ENCODE measurements at places on chromosomes 4 and X. TPM values are rescaled to one million over a fixed set of nuclear protein-coding genes. Genes with fewer than 3 reads are reported as not detected.
A peak's percentile ranks its signal among the peaks of the same experiment; 100 is the strongest.

RASSF6 gene
- total RNA-seq, result 0.27 TPM

KDM6A gene
- 52.0 TPM for total RNA-seq

RAB39B gene
- total RNA-seq, result 6.9 TPM

APELA gene
- 25.1 TPM for total RNA-seq

GRCh38 chr4:114752391-114753165 is 154.0 kb downstream of the UGT8 start:
- H3K4me1 ChIP-seq, result peaks cover 6% of the 10 kb centered on the region
- no peaks in the 10 kb centered on the region for H3K36me3 ChIP-seq
- H3K27ac ChIP-seq, result no peak overlapping the region
- no peaks in the 10 kb centered on the region for H3K27me3 ChIP-seq
- no peak for DNase-seq
- H3K4me3 ChIP-seq, result no peak overlapping the region

- peaks cover 3% of the 10 kb centered on the region for H3K27me3 ChIP-seq
- H3K36me3 ChIP-seq, result no peaks in the 10 kb centered on the region
- peak; percentile 59 for DNase-seq
- no peak overlapping the region for H3K27ac ChIP-seq
These were observed 1.5 kb upstream of the PAPSS1 start for GRCh38 chr4:107721436-107722100.

DNA sequence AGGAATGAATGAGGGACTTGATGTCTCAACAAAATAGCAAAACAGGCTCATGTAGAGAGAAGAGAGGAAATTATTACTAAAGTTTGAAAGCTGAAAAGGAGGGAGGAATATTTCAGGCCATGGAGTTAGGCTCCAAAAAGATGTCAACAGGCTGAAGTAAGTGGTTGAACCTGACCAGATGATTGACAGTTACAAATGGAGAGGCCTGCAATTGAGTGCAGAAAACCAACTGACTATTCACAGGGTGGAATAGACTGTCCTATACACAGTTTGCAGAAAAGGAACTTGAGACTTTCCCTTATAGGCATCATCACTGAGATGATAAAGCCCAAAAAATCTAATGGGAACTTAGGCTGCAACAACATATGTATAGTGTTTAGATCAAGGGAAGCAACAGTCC is 233.3 kb downstream of the AR start:
- no peaks in the 10 kb centered on the region for H3K4me1 ChIP-seq
- no peak overlapping the region for H3K27ac ChIP-seq
- peaks cover 2% of the 10 kb centered on the region for H3K27me3 ChIP-seq
- DNase-seq, result no peak

DNA sequence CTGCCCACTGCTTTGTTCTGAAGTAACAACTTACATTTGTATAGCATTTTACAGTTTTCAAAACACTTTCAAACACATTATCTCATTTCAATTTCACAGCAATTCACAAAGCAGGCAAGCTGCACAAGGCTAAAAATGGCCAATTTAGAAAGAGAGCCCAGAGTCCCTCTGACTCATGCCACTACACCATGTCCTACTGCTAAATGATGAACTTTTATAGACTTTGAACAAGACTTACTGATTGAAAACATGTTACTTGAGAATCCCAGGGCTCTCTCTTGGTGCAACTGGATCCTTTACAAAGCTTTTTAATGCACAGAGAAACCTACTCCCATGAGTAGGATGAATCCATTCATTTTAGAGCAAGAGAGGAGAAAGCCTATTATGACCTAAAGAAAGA is 5.8 kb upstream of the G3BP2 start:
- H3K27me3 ChIP-seq, result no peaks in the 10 kb centered on the region
- H3K36me3 ChIP-seq, result peaks cover 8% of the 10 kb centered on the region
- H3K4me3 ChIP-seq, result no peak overlapping the region
- DNase-seq, result no peak
- H3K4me1 ChIP-seq, result peaks cover 25% of the 10 kb centered on the region
- peak overlapping the region; percentile 74 for H3K27ac ChIP-seq

DNA sequence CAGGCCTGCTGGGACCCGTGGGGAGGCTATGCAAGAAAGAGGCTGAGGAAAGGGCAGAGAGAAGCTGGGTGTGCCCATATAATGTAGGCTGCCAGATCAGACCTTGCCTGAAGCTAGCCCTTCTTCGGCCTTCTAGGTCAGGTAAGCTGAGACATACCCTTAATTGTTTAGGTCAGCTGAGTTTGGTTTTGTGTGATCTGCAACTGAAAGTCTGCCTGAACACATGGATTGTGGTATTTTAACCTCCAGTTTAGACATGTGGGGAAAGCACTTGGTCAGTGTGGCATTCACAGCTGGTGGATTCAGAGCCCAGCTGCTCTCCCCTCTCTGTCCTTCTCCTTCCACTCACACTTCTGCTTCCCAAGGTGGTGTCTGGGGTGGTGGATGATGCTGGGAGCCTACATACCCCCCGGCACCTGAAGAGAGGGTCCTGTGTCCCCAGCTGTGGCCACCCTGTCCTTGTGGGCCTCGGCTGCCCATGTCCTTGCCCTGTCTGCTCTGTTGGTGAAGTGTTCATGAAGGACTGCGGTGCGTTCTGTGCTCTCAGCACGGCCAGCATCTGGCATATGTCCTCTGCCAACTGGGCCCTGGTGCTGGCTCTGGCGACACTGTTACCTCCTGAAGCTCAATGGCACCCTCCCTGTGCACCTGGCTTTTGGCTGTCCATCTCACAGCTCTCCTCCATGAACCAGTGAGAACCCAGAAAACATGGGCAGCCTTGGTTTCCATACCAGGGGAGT is 82.1 kb downstream of the NAT8L start:
- H3K4me1 ChIP-seq, result peaks cover 14% of the 10 kb centered on the region
- peaks cover 98% of the 10 kb centered on the region for H3K27me3 ChIP-seq
- H3K27ac ChIP-seq, result no peak overlapping the region
- no peaks in the 10 kb centered on the region for H3K36me3 ChIP-seq

DNA sequence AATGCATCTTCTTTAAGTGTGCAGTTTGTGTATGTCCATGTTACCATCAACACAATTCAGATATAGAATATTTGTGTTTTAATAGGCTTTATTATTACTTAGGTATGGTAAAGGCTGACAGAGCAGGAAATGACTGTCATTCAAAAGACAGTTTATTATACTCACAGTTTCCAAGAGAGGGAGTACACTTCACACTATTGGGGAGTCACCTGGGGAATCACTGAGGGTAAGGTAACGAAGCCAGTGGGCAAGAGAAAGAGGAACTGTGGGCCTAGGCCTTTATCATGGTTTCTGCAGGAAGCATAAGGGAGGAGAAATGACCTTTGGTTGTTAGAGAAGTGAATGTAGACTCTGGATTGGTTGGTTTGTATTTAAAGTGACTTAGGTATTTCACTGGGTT is 235.1 kb upstream of the HCCS start:
- H3K4me3 ChIP-seq, result no peak overlapping the region
- no peak for DNase-seq
- no peaks in the 10 kb centered on the region for H3K4me1 ChIP-seq
- no peaks in the 10 kb centered on the region for H3K36me3 ChIP-seq
- no peaks in the 10 kb centered on the region for H3K27me3 ChIP-seq
- H3K27ac ChIP-seq, result no peak overlapping the region

GRCh38 chrX:22396408-22396807 is 123.7 kb downstream of the CBLL2 start:
- H3K27me3 ChIP-seq, result no peaks in the 10 kb centered on the region
- no peaks in the 10 kb centered on the region for H3K36me3 ChIP-seq
- H3K27ac ChIP-seq, result no peak overlapping the region
- no peaks in the 10 kb centered on the region for H3K4me1 ChIP-seq

DNA sequence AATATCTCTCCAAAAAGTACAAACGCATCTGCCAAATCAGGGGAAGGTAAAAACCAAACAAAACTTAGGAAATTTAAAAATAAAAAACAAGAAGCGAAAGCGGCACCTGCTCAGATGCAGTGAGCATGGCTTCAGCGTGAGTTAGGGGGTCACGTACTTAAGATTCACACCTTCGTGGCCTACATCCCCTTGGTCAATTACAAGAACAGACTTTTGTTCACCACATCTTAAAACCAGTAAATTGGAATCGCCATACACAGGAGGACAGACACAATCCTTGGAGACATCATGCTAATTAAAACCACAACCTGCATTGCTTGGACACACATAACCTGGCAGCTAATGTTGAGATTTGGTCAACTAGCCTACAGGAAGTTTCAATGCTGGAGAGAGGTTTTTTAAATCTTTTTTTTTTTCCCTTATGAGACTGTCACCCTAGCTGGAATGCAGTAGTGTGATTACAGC is 12.5 kb upstream of the SEL1L3 start:
- no peak overlapping the region for H3K27ac ChIP-seq
- no peak for DNase-seq
- no peaks in the 10 kb centered on the region for H3K36me3 ChIP-seq
- H3K4me3 ChIP-seq, result no peak overlapping the region
- peaks cover 2% of the 10 kb centered on the region for H3K27me3 ChIP-seq

DNA sequence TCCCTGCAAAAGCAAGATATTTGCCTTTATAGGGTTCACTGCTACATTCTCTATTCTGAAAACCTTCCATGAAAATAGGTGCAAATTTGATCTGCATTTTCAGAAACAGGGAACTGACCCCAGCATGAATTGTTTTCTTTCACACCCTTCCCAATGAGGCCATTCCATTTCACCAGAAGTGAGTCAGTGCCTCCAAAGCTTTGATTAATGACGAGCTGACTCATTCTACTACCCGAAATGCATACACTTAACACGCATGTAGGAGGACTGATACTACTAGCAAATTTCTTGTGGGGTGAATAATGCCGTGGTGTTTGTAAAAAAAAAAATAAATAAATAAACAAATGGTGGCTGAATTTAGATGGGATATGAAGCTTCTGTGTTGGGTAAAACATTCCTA is 146.9 kb upstream of the FGF13 start:
- H3K36me3 ChIP-seq, result no peaks in the 10 kb centered on the region
- H3K4me3 ChIP-seq, result no peak overlapping the region
- no peak for DNase-seq

DNA sequence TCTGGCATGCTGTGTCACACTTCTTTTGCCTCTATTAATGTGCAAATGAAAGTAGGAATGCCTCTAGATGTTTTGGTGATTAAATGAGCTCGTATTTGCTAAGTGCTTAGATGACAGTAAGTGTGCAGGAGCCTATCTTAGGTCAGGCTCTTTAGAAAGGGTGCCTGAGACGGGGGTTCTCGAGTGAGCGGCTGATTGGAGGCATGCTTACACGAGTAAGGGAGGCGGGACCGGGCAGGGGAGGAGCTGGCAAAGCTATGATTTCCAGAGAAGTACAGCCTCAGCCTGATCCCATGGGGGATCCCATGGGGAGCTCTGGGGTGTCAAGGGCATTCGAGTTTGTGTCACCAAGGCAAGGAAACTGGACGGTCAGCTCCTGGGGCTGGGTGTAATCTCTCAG is 44.8 kb downstream of the CLDN34 start:
- H3K36me3 ChIP-seq, result peaks cover 2% of the 10 kb centered on the region
- peak overlapping the region; percentile 95 for H3K27ac ChIP-seq
- peaks cover 4% of the 10 kb centered on the region for H3K27me3 ChIP-seq
- H3K4me1 ChIP-seq, result peaks cover 53% of the 10 kb centered on the region

- no peaks in the 10 kb centered on the region for H3K36me3 ChIP-seq
- DNase-seq, result no peak
- no peaks in the 10 kb centered on the region for H3K27me3 ChIP-seq
- no peak overlapping the region for H3K4me3 ChIP-seq
- peaks cover 38% of the 10 kb centered on the region for H3K4me1 ChIP-seq
These were observed 59.3 kb upstream of the NDP start for GRCh38 chrX:44032479-44032878.

- DNase-seq, result no peak
- peaks cover 10% of the 10 kb centered on the region for H3K4me1 ChIP-seq
- H3K4me3 ChIP-seq, result no peak overlapping the region
These were observed 32.5 kb downstream of the MAOA start for GRCh38 chrX:43688586-43688985.

GRCh38 chr4:13036841-13037240 is 447.3 kb downstream of the RAB28 start:
- no peak overlapping the region for H3K4me3 ChIP-seq
- peaks cover 3% of the 10 kb centered on the region for H3K4me1 ChIP-seq
- H3K36me3 ChIP-seq, result no peaks in the 10 kb centered on the region
- no peak for DNase-seq
- H3K27ac ChIP-seq, result no peak overlapping the region
- no peaks in the 10 kb centered on the region for H3K27me3 ChIP-seq

DNA sequence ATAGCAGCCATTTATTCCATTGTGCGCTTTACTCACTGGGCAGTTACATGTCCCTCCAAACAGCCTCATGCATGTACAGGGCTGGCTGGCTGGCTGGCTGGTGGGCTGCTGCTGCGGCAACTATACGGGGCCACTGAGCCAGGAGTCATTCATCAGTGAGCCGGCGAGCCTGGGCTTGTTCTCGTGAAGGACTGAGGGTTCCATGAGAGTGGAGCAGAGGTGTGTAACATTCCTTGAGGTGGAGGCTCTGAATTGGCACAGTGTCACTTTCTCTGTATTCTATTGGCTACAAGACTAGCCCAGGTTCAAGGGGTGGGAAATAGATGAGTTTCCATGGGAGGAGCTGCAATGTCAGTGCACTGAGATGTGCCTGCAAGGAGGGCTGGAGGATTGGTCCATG is 89.1 kb downstream of the ARHGAP10 start:
- H3K4me3 ChIP-seq, result no peak overlapping the region
- H3K4me1 ChIP-seq, result no peaks in the 10 kb centered on the region
- H3K36me3 ChIP-seq, result no peaks in the 10 kb centered on the region
- H3K27ac ChIP-seq, result 0 out of 2 replicates have a peak overlapping the region, but pooled peaks have one; percentile 64
- no peak for DNase-seq

DNA sequence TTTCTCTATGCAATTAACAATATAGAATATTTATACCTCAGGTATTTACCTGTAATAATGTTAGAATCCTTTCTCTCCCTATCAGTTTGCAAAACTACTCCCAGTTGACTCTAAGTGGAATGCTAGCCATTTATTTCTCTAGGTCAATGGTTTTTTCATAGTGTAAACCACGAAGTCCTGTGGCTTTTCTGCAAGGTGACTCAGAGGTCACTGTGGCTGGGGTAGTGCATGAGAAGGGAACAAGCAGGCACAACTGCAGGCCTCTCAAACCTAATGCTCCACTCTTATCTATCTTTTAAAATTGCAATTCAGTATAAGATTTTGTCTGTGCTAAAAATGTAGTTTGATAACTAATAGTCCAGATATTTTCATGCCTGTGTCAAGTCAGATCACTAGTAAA is 159.4 kb downstream of the ANTXR2 start:
- H3K4me1 ChIP-seq, result 0 out of 2 replicates have a peak, but pooled peaks cover 3% of the 10 kb centered on the region
- H3K4me3 ChIP-seq, result no peak overlapping the region
- H3K36me3 ChIP-seq, result no peaks in the 10 kb centered on the region
- H3K27me3 ChIP-seq, result no peaks in the 10 kb centered on the region

DNA sequence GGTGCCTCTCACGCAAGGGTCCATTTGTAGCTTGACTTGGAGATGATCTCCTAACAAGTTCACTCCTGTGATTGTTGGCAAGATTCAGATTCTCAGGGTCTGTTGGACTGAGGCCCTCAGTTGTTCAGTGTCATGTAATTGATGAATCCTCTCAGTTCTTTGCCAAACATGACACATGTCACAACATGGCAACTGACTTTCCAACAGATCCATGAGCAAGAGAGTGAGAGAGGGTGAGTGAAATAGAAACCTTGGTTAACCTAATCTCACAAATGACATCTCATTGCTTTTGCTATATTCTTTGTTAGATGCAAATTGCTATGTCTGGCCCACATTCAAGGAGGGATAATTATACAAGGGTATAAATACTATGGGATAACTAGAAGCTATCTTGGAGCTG is 231.0 kb upstream of the PCDH10 start:
- H3K36me3 ChIP-seq, result no peaks in the 10 kb centered on the region
- H3K27ac ChIP-seq, result no peak overlapping the region
- no peaks in the 10 kb centered on the region for H3K4me1 ChIP-seq
- no peaks in the 10 kb centered on the region for H3K27me3 ChIP-seq

- H3K4me1 ChIP-seq, result peaks cover 46% of the 10 kb centered on the region
- no peaks in the 10 kb centered on the region for H3K27me3 ChIP-seq
- H3K27ac ChIP-seq, result peak overlapping the region; percentile 8
- no peaks in the 10 kb centered on the region for H3K36me3 ChIP-seq
- no peak for DNase-seq
These were observed 55.3 kb upstream of the RAPGEF2 start for GRCh38 chr4:159047478-159048165.
